Stimulated activated CD8-positive, alpha-beta memory T cell treated with anti-CD3 and anti-CD28 coated beads, Interleukin-4, amount 100 ng/mL, for 4 hours (primary cell): ENCODE measurements at places on chromosomes 7 and 10.

DNA sequence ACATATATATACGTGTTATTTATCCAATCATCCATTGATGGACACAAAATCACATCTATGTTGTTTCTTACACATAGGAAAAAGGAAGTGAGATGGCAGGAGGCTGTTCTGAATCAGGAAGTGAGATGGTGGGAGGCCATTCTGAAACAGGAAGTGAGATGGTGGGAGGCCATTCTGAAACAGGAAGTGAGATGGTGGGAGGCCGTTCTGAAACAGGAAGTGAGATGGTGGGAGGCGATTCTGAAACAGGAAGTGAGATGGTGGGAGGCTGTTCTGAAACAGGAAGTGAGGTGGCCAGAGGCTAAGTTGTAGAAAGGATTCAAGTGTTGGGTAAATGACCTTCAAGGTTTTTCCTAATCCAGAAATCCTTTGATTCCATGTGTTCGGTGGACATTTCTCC is 921.5 kb downstream of the TYW1 start:
- no peak for DNase-seq

GRCh38 chr7:84452618-84453017 is 258.0 kb upstream of the SEMA3A start:
- DNase-seq, result no peak

DNA sequence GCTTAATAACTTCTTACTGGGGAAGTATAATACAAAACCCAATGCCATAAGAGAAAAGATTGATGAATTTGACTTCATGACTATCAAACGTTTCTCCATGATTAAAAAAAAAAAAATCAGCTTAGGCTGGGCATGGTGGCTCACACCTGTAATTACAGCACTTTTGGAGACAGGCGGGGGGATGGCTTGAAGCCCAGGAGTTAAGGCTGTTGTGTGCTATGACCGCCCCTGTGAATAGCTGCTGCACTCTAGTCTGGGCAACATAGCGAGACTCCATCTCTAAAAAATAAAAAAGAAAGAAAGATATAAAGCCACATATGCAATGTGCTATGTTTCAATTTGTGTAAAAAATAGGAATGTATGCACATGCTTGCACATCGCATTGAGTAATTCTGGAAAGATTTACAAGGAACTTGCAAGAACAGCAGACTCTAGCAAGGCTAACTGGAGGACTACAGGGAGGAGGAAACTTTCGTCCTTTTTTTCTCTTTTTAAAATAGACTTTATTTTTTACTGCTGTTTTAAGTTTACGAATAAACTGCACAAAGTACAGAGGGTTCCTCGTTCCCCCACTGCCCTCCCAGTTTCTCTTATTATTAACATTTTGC is 10.3 kb upstream of the RARRES2 start:
- no peak for DNase-seq

GRCh38 chr10:88315755-88316154 is 267.4 kb downstream of the RNLS start:
- DNase-seq, result no peak

GRCh38 chr10:61978965-61979364 is 77.5 kb downstream of the ARID5B start:
- DNase-seq, result no peak

DNA sequence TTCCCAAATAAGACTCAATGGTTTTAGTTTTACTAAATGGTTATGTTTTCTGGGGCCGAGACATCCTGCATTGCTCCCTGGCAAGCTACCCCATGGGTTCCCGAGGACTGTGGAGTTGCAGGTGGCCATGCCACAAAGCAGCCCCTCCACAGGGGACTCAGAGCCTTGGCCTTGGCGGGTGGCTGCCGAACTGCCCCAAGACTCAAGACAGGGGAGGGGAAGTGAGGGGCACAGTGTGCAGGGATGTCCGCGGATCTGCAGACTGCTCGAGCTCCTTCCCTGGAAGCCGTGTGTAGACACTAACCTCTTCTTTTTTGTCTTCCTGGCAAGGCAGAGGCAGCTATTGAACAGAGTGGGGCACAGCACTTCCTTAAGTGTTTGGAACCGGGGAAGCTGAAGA is 154.6 kb downstream of the EBF3 start:
- no peak for DNase-seq

DNA sequence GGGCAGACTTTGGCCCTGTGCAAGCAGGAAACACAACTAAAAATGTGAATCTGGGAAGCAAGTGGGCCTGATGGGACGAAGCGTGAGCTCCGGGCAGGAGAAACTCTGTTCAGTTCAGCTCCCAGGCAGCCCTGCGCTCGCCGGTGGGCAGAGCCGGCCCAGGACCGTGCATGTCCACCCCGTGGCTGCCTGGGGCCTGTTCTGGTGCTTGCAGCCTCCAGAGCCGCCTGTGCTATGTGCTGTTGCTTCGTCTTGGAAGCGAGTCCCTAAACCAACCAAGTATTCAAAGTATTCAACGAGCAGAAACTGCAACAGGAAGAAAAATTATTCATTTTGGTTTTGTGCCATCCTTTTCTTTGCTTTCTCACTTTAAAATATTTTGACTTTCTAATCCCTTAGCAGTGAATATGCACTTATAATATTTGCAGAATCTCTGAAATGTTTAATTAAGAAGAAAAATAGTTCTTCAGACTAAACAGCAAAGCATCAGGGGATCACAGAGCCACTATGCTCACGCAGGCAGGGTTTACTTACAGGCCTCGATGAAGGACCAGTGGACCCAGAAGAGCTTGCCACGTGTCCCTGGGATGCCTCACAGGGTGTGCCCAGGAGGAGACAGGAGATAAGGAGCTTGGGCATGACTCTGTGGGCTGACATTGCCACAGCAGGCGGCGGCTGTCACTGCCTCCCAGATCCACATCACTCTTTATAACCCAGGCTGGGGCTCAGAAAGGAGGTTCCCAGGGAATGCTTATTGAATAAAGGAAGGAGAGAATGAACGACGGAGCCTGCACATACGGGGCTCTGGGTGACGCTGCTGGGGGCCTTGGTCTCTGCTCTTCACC is 45.6 kb downstream of the VIPR2 start:
- DNase-seq, result no peak

DNA sequence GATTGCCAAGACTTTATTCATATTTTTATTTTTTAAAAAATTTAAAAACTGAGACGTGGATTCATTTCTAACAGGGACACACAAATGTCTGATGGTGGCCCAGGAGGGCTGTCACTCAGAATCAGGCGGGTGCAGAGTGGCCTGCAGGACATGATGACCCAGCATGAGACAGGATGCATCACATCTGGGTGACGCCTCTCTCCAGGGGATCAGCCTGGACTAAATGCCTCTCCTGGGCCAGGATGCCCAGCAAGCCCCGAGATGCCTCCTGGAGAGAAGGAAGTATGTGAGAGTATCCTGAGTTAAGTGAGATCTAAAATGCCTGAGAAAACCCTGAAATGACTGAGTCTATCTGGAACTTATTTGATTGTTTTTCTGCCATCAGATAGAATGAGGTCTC is 16.9 kb upstream of the MTURN start:
- no peak for DNase-seq

DNA sequence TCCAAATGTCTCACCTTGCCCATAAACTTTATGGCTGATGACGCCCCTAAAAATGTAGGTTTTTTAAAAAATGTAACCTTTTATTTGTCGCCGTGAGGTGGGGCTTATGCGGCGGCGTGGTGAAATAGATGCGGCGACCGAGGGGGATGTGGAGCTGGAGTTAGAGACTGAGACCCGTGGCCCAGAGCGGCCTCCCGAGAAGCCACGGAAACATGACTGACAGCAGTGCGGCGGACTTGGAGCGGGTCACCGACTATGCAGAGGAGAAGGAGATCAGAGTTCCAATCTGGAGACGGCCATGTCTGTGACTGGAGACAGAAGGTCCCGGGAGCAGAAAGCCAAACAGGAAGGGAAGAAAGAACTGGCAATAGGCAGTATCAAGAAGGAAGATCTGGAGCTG is 46.5 kb downstream of the C7orf33 start:
- no peak for DNase-seq

DNA sequence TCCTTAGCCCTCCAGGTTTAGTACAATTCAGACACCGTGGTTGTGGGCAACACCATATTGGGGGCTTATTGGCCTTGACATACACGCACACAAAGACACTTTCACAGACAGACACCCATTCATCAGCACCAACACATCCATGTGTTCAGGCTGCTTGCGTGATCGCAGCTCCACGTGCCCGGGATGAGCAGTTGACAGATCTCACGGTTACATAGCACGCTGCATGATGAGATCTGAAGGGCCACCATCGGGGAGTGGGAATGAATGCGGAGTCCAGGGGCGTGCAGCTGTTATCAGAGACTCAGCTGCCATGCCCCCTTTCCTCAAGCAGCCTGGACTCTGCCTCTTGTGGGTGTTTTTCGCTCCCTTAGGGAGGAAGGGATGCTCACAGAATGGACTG is 285.2 kb downstream of the USP6NL start:
- DNase-seq, result no peak

GRCh38 chr7:33973231-33974015 is 68.1 kb downstream of the BMPER start:
- DNase-seq, result no peak

GRCh38 chr10:88805361-88805760 is 2.8 kb downstream of the LIPM start:
- no peak for DNase-seq

- no peak for DNase-seq
These were observed 25.5 kb upstream of the KNDC1 start for GRCh38 chr10:133134411-133135115.

DNA sequence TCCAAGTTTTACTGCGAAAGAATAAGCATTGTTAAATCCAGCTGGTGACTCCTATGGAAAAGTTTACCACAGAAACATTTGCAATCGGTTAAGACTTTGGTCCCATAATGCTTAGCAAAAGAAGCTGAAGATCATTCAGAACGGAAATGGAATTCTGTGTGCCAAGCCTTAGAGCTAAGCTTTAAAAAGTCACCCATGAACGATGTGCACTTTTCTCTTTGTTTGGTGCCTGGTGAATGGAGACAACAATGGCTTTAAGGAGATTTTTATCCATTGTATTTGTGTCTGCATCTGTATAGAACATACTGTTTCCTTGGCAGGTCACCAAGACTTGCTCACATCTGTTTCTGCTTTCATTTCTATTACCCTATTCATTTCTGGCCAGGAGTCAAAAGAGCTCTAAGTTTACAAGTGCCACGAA is 26.3 kb upstream of the COL1A2 start:
- DNase-seq, result no peak

- no peak for DNase-seq
These were observed 16.0 kb downstream of the CDNF start for GRCh38 chr10:14821635-14822375.

DNA sequence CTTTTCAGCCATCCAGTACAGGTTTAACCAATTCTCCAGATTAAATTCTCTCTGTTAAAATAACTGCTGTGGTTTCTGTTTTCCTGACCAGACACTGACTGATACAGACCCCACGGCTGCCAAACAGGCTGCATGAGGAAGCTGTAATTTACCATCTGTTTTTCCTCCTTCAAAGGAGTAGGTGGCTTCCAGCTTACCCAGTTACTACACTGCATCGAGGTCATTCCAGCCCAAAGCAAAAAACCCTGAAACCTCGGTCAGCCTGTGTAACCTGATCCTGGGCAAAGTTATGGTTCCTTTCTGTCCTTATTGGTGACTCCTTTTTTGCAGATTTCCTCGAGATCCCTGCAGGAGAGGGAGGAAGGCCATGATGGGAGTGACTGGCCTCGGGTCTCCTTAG is 27.9 kb upstream of the LOXL4 start:
- no peak for DNase-seq

DNA sequence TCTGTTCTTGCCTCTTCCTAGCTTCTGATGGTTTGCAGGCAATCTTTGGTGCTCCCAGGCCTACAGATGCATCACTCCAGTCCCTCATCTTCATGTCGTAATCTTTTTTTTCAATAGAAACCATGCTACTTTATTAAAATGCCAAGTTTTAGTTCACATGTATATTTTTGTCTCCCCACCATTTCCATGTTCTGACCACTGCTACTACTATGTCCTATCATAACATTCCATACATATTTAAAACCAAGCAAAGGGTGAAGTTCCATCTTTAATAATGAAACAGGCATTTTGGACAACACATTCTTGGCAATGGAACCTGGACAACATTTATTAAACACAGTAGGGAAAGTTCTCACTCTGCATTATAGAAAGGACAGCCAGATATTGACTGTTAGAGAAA is 58.8 kb downstream of the ZNF518A start:
- no peak for DNase-seq

DNA sequence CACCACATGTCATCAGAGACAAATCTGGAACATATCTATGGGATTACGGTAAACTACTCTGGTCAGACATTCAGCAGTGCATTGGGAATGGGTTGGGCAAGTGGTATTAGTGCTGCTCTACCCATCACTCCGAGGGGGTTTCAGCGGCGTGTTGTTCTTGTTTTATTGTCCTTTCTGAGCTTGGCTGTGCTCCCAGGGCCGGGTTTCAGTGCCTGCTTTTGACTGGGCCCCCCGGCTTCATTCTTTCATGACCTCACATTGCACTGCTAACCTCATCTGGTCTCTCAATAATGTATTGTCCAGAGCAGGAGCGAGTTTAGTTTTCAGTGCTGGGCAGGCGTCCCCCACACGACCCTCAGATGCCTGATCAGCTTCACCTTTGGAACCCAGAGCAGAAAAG is 364.6 kb downstream of the PAXIP1 start:
- DNase-seq, result no peak

DNA sequence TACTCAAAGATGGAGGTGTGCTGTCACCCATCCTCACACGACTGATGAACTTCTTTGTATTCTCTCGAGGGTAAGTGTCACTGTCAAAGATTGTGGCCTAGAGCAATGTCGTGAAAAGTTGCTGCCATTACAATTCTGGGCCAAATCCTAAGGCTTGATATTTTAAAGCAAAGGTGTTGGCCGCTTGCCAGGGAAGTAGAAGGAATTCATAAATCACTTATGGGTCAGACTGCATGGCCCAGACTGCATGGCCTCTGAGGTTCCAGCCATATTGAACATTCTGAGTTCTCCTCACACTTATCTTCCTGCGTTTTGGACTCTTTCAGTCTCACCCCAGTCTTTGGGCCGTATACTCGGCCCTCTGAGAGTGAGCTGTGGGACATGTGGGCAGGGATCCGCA is 8.6 kb downstream of the MEST start:
- DNase-seq, result no peak

- no peak for DNase-seq
These were observed 282.1 kb upstream of the MKLN1 start for GRCh38 chr7:131045526-131045925.

DNA sequence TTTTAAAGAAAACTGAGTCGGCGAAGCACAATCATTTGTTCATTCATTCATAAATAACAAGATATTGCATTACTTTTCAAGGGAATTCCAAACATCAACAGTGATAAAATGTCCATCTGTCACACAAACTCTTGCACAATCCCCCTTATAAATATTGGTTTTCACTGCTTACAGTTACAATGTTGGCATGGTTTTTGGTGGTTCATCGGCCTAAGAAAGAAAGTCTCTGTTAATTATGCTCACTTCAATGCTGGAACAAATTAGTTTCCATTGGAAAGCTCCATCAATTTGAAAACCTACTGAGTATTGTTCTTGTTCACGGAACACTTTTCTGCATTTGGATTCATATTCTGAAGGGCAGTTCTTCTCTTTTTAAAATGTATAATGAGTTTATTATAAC is 188.5 kb downstream of the JAZF1 start:
- DNase-seq, result no peak
